ENCODE measurements at places on chromosomes 2 and 18.

DNA sequence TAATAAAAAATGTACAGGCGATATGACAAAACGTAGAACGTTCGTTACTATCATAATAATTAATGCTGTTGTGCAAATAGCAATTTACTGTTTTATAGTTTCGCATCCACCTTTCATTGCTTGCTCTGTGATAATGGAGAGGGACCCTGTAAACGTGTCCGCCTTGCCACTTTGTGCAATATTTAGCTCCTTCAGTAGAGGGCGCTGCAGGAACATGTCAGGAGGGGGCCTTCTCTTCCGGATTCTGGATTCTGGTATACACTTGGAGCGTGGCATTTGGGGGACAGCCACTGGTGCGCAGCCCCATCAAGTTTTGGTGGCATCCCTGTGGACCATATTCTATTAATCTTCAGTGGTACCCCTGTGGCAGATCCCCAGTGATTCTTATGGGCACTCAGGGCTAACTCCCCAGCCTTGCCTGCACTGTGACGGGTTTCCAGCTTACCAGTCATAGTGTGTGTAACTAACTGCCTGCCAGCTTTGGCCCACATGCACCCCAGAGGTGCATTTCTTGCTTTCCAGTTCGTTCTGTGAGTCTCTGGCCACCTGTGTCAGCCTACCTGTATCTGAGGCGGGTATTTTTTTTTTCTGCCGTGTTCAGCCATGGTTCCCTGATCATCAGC, 140.3 kb downstream of the CYRIA start:
- DNase-seq: no peak

- no peak for DNase-seq
Observed at GRCh38 chr2:60602828-60603532, 49.5 kb upstream of the BCL11A start.

DNA sequence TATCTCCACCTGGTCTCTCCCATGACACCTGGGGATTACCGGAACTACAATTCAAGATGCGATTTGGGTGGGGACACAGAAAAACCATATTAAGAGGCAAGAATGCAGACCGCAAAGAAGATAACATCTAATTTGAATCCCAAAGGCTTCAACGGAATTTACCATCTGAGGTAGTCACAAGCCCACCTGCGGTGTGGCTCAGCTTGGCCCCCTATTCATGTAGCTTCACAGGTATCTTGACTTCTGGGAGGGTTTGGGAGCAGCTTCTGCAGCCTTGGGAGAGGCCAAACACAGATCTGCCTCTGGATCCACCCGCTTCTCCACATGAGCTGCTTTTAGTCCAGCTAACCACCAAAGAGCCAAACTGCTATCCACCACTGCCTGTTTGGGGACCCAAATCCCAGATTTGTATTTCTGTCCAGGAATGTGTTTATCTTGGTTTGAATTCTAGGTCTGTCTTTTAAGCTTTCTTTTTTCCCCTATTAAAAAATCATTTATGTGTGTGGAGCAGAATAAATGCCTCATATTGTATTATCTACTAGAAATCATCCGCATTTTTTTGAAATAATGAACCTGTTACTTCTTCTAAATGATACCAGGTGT, 247.6 kb downstream of the DLGAP1 start:
- DNase-seq: no peak

DNA sequence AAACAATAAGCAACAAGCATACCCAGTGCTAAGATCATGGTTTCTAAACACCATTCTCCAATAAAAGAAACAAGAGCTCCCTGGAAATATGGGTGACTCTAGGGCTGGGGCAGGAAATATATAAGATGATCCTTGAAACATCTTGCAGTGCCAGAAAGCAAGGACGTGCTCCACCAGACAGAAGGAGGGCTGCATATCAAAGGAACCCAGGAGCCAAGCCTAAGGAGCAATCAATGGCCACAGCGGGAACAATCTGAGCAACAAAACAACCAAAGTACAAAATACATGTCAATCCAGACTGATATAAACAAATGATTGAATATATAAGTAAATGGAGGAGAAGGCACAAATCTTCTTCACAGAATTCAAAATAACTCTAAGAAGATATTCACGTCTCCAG, 10.1 kb downstream of the SPIRE1 start:
- no peak for DNase-seq

Data from stimulated activated CD8-positive, alpha-beta memory T cell treated with anti-CD3 and anti-CD28 coated beads, Interleukin-4, amount 100 ng/mL, for 4 hours (primary cell).